NCI-H748 treated with DMSO at 0.1 percent for 48 hours (cell line): ENCODE measurements at places on chromosomes 12 and 14.

- no peak for DNase-seq
Observed at GRCh38 chr12:96236221-96236822, 42.1 kb downstream of the ELK3 start.

DNA sequence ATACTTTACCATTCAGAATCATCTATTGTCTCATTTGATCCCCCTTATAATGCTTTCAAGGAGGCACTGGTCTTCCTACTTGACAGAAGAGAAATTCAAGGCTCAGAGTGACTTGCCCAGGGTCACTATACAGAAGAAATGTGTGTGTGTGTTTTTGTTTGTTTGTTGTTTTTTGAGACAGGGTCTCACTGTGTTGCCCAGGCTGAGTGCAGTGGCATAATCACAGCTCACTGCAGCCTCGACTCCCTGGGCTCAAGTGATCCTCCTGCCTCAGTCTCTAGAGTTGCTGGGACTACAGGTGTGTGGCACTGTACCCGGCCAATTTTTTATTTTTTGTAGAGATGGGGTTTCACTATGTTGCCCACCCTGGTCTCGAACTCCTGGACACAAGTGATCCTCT is 22.9 kb downstream of the IRF2BPL start:
- no peak for DNase-seq

GRCh38 chr14:39988939-39989338 is 556.7 kb upstream of the FBXO33 start:
- peak; percentile 47 for DNase-seq

DNA sequence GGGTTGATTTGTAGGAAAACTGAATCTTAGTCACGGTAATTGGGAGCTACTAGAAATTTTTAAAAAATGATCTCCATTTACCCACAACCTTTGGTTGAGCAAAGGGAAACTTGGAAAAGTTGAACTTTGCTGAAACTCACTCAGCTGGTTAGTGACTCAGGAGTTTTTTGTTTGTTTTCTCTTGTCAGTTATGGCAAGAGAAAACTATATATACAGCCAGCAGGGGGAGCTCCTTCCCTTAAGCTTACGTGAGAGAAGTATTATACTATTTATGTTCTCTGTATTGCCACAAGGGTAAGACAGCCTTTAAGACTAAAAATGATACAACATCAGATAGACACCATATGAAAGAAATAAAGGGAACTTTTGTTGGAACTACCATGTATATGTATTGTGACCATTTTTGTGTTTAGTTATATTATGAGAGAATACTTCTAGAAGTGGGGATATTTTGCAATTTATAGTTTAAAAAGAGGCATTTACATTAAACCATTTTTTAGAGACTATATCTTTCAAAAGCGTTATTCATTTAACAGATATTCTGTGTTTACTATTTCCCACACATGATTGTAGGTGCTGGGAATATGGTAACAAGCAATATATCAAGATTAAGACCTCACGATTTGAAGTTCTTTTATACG is 28.1 kb upstream of the TBC1D30 start:
- peak; percentile 68 for DNase-seq

GRCh38 chr12:49910331-49911212 is 6.9 kb upstream of the FAIM2 start:
- DNase-seq, result no peak

DNA sequence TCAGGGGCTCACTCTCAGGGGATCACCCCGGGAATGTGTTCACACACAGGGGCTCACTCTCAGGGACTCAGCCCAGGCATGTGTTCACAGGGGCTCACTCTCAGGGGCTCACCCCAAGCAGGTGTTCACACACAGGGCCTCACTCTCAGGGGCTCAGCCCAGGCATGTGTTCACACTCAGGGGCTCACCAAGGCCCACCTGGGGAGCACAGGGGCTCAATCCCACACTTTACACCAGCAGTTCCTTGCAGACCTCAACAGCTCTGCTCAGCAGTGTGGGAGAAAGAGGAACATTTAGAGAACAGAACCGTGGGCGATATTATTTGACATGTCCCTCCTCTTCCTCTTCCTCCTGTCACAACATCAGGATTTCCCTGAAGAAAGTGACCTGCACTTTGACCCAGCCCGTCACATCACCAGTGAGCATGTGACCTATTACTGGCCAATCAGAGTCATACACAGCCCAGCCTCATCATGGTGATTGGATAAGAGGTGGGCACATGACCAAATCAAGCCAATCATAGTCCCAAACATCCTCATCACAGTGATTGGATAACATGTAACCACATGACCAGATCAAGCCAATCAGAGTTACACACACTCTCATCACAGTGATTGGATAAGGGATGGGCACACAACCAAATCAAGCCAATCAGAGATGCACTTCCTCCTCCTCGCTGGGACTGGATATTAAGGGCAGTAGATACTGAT is 359.4 kb upstream of the SFSWAP start:
- DNase-seq, result no peak
